ENCODE measurements at places on chromosomes 3 and 15. TPM values are rescaled to one million over a fixed set of nuclear protein-coding genes. Genes with fewer than 3 reads are reported as not detected.

- DNase-seq: no peak
These were observed 425.9 kb upstream of the ZNF385D start for GRCh38 chr3:22176911-22177310.

Gene DLL4
- total RNA-seq: 0.43 TPM

Gene MINDY4B
- not detected for total RNA-seq

- no peak for DNase-seq
These were observed 134.8 kb downstream of the RBMS3 start for GRCh38 chr3:29415482-29416223.

Gene DALRD3
- total RNA-seq: 7.6 TPM

Gene GOLGA6L10
- not detected for total RNA-seq

GRCh38 chr3:53503195-53503594, 8.8 kb downstream of the CACNA1D start:
- DNase-seq: no peak

- DNase-seq: no peak
These were observed 400.2 kb downstream of the CNTN3 start for GRCh38 chr3:74214286-74214685.

Gene GAP43
- total RNA-seq: not detected

- DNase-seq: no peak
These were observed 32.9 kb downstream of the ZNF621 start for GRCh38 chr3:40557575-40558161.

DNA sequence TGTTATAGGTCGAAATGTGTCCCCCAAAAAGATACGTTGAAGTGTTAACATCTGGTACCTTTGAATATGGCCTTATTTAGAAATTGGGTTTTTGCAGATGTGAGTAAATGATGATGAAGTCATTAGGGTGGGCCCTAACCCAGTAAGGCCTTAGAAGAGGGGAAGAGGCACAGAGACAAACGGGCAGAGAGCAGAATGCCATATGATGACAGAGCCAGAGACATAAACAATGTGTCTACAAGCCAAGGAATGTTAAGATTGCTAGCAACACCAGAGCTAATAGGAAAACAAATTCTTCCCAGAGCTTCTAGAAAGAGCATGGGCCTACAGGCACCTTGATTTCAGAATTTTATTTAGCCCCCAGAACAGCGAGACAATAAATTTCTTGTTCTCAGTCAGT, 693.1 kb upstream of the NECTIN3 start:
- DNase-seq: no peak

Gene RARRES1
- not detected for total RNA-seq

- DNase-seq: no peak
These were observed 374.1 kb downstream of the EFHB start for GRCh38 chr3:19559724-19560442.

GRCh38 chr15:74406992-74407705, 26.6 kb downstream of the SEMA7A start:
- peak; percentile 76 for DNase-seq

Gene DUOXA2
- not detected for total RNA-seq

GRCh38 chr15:83105440-83105839, 2.0 kb upstream of the TM6SF1 start:
- no peak for DNase-seq

Gene ACKR4
- not detected for total RNA-seq

Gene DNAH1
- total RNA-seq: 0.14 TPM

Measured in SJCRH30 (cell line).